Stimulated activated CD8-positive, alpha-beta memory T cell treated with anti-CD3 and anti-CD28 coated beads, Interleukin-2, amount 100 ng/mL, for 1 hour (primary cell): ENCODE measurements at places on chromosomes 7 and 10.

GRCh38 chr10:44245601-44245938 lies 139.3 kb downstream of the CXCL12 start:
- no peak for DNase-seq

- DNase-seq = no peak
These were observed 22.9 kb downstream of the ZNF775 start for GRCh38 chr7:150401861-150402631.

- no peak for DNase-seq
These were observed 138.5 kb upstream of the AGR3 start for GRCh38 chr7:17020250-17020649.

DNA sequence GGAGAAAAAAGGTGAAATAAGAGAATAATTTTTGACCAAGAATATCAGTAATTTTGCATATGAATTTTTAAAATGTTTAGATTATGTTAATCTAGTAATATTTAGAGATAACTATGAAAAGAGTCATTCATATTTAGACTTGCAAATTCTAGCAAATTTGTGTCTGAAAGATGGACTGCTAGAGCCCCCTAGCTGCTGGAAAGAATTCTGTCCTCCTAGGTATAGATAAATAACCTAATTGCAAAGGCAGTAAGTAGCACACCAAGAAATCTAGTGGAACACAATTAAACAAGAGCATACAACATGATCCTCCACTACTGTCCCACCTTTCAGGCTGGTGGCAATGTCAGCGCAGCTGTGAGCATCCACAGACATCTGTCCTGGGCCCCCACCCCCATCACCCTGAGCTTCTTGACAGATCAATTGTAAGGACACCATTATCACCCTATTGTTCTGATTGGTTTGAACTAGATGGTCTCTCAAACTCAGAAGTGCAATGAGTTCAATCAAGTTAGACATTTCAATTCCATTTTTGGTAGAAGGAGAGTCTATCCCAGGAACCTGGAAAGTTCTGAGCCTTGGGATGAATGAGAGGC lies 15.0 kb upstream of the GFRA1 start:
- DNase-seq = no peak

- no peak for DNase-seq
These were observed 317.2 kb upstream of the FZD8 start for GRCh38 chr10:35959252-35959651.

- DNase-seq = no peak
These were observed 716 bp downstream of the SMARCD3 start for GRCh38 chr7:151247611-151248345.

DNA sequence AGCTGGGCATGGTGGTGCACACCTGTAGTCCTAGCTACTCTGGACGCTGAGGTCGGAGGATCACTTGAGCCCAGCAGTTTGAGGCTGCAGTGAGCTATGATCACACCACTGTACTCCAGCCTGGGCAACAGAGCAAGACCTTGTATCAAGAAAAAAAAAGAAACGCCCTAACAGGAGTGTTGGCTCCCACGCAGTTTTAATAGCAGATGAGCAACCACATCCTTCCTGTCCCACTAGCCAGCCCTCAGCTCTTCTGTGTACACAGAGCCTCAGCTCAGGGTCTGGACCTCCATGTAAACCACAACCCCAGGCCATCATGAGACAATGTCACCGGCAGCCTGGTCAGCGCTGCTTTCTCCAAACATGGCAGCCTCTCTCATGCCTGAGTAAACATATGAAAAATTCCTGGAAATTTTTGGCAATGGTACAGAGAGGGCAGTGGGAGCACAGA lies 108.2 kb downstream of the PIP4K2A start:
- no peak for DNase-seq

DNA sequence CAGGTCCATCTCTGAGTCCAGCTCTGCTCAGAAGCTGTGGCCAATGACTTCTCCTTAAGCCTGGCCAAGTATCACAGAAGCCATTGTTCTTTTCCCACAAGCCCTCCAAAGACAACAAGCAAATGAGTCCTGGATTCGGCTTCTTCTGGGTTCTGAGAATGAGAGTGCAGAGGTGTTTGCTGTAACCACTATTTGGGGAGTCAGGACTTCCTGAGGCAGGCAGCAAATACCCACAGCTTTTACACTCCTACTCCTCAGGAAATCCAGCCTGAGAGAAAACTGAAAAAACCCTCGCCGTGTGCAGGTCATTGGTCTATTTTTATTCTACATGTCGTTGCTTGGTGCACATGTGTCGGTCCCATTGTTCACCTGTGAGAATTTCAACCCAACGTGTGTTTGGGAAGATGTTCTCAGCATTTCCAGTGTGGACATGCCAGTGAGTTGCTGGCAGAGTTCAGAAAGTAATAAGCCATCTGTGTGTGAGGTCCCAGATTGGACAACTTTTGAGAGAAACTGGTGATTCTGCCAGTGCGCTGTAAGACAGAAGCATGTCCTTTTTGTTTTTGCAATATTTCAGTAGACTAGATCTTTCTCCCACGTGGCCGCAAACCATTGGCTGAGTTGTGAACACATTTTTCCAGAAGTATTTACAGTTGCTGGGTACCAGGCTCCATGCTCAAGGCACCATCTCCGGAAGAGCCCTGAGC lies 121.6 kb upstream of the LYZL2 start:
- DNase-seq = no peak

GRCh38 chr7:157612664-157613561 lies 276.1 kb downstream of the DNAJB6 start:
- peak; percentile 35 for DNase-seq

DNA sequence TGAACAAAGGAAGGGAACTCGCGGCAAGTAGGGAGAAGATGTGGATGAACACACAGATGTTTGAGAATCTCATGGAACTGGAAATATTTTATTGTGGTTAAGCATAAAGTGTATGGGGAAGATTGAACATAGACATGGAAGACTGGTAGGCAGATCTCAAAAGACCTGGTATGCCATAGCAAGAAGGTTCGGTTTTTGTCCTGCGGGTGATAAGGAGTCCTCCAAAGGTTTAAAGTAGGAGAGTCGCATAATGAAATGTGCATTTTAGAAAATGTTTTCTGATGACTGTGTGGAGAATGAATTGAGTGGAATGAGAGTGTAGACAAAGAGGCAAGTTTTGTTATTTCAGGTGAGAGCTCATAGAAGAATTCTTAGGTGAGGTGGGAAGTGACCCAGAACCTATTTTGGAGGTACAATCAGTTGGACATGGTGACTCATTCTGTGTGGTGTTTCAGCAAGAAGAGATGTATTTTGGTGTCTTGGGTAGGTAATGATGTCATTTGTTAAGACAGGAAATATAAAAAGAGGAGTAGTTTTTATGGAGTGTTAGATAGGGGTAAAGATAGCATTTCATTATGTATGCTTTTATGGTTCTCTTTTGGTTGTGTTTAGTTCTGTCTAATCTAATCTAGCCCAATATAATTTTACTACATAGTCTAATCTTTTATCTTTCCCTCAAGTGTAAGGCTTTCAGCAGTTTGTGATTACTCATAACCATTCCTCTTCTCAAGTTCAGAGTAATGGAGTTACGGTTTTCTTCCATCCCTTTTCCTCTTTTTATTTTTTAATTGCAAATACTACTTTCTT lies 239.2 kb downstream of the EXOC4 start:
- DNase-seq = no peak

- no peak for DNase-seq
These were observed 11.3 kb upstream of the PHYH start for GRCh38 chr10:13311177-13311575.

DNA sequence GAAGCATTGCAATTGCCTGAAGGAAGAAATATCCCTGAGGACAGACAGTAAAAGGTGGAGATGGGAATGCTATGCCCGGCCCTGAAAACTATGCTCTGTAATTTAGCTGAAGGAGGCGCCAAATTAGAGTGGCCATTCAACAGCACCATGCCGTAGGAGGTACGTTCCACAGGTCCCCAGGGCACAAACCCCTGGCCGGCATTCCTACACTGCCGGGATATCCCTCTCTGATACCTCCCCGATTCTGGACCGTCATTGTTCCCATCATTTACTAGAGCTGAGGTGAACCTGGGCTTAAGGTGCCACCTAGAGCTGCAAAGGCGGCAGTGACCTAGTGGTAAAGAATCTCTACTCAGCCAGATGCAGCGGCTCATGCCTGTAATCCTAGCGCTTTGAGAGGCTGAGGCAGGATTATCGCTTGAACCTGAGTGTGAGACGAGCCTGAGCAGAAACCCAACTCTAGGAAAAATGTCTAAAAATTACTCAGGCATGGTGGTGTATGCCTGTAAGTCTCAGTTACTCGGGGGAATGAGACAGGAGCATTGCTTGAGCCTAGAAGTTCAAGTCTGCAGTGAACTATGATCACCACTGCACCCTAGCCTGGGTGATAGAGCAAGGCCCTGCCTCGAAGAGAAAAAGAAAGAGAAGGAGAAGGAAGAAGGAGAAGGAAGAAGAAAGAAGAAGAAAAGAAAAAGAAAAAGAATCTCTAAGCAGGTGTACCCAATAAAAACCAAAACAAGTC lies 53.0 kb upstream of the TNKS2 start:
- DNase-seq = no peak

GRCh38 chr7:98250789-98251188 lies 1.2 kb downstream of the TECPR1 start:
- DNase-seq = peak; percentile 6

- no peak for DNase-seq
These were observed 168.4 kb downstream of the SORCS3 start for GRCh38 chr10:104809288-104810090.

DNA sequence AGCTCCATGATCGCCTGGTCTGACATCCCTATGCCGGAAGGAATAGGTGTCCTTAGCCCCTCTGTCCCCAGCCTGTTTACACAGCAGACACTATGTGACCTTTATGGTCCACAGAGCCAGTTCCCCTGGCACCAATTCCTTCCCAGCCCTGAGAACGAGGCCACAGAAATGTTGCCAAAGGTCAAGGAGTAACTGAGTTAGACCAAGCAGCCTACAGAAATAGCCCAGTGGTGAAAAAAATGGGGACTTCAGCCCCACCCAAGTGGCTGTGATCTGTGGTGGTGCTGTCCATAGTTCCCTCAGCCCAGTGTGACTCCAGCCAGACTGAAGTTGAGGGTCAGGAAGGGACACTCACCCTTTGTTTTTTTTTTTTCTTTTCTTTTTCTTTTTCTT lies 2.5 kb downstream of the PGAM2 start:
- DNase-seq = no peak

- no peak for DNase-seq
These were observed 31.7 kb downstream of the GPR22 start for GRCh38 chr7:107501593-107501992.

DNA sequence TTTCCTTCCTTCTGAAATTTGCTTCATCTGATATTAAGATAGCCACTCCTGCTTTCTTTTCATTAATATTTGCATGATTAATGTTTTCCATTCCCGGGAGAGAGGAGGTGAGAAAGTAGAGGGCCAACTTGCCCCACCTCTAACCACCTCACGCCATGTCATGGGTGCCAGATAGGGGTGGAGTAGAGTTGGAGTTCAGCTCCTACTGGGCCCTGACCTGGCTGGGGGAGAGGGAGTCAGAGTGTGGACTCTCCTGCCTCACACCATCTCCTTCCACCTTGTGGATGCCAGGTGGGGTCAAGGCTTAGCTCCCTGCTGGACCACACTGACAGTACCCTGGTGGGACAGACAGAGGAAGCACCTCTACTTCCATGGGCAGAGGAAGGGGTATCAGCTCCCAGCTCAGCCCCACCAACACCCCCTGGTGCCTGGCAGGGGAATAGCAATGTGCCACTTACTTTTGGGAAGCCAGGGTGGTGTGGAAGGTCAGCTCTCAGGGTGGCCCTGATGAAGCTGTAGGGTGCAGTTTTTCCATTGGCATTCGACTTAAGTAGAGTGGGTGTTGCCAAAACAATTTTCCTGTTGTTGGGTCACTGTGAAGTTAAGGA lies 28.0 kb downstream of the CHST12 start:
- DNase-seq = no peak

DNA sequence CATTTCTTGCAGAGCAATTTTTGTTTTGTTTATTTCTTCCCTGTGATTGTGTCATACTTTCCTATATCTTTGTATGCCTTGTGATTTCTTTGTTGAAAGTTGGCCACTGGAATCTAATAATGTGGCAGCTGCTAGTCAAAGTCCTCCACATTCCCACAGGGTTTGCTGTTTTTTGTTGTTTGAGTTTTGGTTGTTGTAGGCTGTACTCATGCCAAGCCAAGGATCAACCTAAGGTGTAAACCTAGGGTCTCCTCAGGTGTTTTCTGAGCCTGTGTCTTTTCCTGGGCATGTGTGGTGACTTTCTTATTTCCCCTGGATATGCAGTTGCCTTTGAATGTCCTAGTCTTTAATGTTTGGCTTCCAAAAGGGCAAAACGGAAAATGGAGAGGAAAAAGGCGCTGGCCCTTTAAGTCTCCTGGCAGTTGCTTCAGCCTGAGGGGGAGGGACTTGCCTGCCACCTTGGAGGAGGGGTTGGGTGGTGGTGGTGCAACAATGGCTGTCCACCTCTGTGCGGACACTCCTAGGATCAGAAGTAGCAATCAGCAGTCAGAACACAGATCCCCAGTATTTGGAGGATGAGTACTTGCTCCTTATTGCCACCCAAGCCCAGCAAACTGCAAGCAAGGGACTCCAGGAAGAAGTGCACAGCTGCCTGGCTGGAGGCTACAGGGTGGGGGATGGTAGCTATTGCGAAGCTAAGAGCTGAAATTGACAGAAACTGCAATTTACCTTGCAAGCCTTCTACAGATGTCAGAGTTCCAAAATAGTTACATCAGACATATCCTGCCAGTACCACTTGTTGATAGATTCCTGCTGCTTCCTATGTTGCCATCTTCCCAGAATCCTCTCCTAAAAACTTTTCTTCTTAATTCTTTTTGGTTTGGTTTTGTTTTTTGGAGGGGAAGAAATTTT lies 5.6 kb upstream of the ZNF518A start:
- DNase-seq = no peak

GRCh38 chr7:117592011-117592635 lies 112.3 kb downstream of the CFTR start:
- DNase-seq = no peak

- no peak for DNase-seq
These were observed 7.8 kb upstream of the BLNK start for GRCh38 chr10:96279191-96279641.

- DNase-seq = no peak
These were observed 8.5 kb upstream of the C10orf105 start for GRCh38 chr10:71727738-71728737.

GRCh38 chr10:35486297-35486990 lies 118.7 kb upstream of the GJD4 start:
- no peak for DNase-seq

- no peak for DNase-seq
These were observed 126.0 kb downstream of the AASS start for GRCh38 chr7:122018032-122018431.

GRCh38 chr7:91942312-91942711 lies 1.6 kb downstream of the AKAP9 start:
- no peak for DNase-seq

DNA sequence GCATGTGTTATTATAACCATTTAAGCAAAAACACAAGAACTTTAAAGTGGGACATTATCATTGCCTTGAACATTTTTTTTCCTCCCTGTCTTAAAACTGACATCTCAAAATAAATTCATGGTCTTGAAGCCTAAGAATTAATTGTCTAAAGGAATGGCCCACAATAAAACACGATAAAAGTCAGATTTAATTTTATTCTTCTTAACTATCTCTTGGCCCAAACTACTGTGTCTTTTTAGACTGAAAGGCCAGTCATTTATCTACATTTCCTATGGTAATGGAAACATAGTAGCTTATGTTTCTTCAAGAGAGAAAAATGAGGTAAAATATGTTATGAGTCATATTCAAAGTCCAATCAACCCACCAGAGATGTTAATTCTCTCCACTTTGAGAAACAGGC lies 24.4 kb upstream of the ETV1 start:
- DNase-seq = no peak

GRCh38 chr10:87589645-87590051 lies 70.0 kb upstream of the PAPSS2 start:
- no peak for DNase-seq
